SK-N-SH (cell line): ENCODE measurements at places on chromosomes 16 and 17.

DNA sequence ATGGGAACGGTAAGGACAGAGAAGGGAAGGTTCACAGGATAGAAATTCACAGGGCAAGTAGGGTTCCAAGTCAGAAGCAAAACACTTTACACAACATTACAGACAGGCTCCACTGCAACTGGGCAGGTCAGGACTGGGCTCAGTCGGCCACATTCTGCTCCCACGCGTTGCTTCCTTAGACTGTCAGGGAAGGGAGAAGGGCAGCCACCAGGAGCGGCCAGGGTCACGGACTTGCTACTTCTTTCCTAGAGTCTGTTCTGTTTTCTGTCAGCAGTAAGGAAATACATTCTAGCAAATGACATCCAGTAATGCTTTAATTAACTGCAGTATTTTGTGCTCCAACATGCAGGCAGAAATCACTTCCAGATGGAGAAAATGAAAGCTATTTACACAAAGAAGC lies 160.3 kb upstream of the RPH3AL start:
- peak; percentile 77 for DNase-seq

- no peak for DNase-seq
These were observed 184.9 kb upstream of the TBX2 start for GRCh38 chr17:61214753-61215152.

- DNase-seq = no peak
These were observed 26.8 kb downstream of the DRC3 start for GRCh38 chr17:17999364-18000029.

- no peak for DNase-seq
These were observed 5.1 kb downstream of the MMD start for GRCh38 chr17:55416470-55417052.

DNA sequence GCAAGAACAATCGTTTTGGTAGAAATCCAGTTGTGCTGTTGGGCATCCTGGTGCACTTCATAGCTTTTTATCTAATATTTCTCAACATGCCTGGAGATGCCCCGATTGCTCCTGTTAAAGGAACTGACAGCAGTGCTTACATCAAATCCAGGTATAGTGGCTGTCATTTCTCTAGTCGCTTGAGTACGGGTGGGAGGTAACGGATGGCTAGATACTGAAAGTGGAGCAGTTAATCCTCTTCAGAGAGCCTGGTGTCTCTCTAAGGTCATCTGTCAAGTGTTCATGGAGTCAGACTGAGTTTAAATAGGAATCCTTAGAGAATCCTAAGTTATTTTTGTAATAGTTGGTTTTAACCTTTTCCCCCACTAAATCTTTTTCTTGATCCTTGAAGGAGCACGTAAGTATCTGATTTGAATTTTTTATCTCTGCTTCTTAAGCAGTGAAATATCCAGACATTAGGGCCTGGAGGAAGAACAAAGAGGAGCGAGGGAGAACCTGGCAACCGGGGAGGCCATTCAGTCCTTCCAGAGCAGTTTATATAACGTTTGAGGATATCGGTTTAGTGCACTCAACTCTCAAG lies 37.2 kb downstream of the MFSD11 start:
- no peak for DNase-seq

DNA sequence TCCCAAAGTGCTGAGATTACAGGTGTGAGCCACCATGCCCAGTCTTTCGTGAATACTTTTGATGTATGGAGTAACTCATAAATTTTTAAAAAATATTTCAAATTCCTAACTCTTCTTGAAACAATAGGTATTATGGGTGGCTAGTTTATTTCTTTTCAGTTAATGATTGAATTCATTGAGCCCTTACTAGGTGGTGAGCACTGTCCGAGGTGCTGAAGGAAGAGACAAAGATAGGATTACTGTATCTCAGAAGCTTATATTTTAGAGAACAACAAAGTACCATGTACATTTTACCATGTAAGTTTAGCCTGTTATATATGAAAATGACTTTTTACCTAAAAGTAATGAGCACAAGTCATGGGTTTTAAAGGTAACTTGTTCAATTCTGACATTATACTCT lies 418.3 kb downstream of the NPIPA7 start:
- DNase-seq = no peak

- DNase-seq = no peak
These were observed 9.7 kb downstream of the VASN start for GRCh38 chr16:4381072-4381934.

DNA sequence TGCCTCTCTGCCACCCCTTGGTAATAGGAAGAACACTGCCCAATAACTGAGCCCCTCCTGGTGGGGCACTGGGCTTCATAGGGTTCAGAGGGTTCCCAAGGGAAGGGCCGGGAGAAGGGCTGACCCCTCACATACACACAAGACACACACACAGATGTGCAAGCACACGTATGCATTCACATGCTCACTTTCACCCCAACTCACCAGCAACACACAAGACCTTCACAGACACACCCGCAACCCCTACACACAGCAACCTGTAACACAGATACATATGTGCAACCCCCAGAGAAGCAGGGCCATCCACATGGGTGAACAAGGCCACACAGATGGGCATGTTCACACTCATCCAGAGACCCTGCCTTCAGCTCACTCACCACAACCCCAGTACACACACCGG lies 225.1 kb downstream of the ZNF423 start:
- no peak for DNase-seq

DNA sequence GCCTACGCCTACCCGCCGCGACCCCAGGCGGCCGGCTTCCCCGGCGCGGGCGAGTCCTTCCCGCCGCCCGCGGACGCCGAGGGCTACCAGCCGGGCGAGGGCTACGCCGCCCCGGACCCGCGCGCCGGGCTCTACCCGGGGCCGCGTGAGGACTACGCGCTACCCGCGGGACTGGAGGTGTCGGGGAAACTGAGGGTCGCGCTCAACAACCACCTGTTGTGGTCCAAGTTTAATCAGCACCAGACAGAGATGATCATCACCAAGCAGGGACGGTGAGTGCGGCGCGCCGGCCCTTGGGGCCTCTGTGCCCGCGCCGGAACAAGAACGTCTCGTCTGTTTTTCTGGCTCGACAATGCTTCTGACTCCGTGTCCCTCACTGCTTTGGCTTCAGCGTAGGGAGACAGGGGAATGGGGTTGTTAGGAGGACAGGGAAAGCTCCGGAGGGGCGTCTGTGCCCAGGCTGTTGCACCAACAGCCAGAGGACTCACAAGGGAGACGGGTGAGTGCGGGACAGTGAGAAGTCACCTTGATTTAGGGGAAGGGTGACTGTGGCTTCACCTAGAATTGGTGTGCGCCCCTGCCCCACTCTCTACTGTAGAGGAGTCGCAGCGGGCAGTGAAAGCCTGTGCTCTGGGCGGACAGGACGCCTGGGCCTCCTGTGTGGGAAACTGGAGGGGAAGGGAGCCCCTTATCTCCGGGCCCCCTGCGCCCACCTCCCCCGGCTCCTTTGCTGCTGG lies 806 bp downstream of the TBX21 start:
- DNase-seq = peak; percentile 82

GRCh38 chr16:2846511-2847310 lies 11.3 kb downstream of the PRSS22 start:
- DNase-seq = no peak

DNA sequence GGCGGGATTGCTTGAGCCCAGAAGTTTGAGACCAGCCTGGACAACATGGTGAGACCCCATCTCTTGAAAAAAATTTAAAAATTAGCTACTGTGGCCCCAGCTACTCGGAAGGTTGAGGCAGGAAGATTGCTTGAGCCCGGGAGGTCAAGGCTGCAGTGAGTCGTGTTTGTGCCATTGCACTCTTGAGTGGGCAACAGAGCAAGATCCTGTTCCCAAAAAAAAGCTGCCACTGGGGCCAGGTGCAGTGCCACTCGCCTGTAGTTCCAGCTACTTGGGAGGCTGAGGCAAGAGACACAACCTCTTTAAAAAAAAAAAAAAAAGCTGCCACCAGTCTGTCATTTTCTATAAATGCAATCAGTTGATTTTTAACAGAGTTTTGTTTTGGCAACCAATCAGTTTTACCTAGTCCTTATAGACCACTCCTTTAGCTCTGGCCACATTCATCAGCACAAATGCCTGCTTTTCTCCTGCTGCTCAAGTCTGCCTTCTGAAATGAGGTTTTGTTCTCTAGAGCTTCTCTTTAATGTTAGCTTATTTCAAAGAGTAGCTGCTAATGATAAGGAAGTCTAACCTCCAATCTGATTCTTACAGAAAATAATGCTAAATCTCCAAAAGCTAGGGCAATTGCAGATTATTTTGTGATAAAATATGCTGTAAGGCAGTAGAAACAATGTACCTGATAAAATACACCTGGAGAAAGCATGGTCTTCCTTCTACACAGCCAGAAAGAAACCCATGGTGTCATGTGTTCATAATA lies 64.8 kb downstream of the TUBD1 start:
- peak; percentile 47 for DNase-seq

DNA sequence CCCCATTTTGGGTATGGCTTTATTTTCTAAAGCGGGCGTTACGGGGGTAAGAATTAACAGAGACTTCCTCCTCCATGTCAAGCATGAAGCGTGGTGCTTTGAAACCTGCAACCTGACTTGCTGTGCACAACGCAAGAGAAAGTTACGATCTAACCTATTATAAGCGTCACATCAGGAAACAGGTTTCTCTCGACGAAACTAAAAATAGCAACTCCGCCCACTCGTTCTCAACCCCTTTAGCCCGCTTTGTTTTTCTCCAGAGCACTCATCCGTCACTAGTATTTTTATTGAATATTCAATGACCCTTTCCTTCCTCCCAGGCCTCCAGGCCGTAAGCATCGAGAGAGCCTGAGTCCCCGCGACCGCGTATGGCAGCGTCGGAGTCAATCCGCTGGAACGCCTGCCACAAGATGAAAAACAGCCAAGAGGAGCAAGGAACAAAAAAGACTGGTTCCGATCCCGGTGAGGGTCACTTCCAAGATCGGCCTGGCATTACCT lies 555 bp downstream of the NUP88 start:
- DNase-seq = no peak

DNA sequence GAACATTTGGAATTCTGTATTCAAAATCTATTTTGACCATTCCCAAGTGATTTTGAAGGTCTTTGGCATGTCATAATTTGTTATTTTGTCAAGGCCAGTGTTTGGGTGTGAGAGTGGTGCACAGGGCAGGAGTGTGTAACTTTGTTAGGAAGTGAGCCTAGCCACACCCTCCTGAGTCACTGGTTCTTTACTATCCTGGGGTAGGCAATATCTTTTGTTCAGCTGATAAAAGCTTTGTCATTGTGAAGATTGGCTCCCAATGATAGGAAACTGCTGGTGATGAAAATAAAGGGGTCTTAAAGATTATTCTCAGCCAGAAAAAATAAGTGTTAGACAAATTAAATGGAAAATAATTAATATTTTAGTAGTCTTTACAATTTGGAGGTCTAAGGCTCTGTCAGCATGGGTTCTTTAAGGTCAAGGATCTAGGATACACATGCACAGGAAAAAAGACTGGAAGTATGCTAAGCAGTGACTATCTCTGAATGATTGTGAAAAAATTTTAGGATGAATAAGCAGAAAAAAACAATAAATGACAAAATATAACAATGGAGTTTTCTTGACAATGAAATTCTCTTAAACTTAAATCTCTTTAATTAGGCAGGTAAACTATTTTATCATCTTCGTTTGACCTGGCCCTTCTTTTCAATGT lies 5.1 kb downstream of the UBN1 start:
- no peak for DNase-seq

- no peak for DNase-seq
These were observed 30.8 kb downstream of the CDIP1 start for GRCh38 chr16:4507588-4508345.

DNA sequence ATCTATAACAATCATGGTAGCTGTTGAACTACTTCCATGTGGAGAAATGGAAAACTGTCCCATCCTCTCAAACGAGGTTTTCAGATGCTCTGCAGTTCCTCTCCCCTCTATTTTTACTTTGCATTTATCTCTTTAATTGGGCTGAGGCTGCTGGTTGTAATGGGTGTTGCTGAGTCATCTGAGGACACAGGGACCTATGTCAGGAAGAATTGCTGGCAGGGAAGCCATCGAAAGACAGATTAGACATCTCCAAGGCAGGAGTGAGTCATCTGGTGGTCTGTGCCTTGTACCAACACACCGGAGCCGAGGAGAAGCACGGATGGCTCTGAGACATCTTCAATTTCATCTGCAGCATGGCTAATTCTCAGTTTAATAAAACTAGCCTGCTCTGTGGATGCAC lies 394.5 kb downstream of the GRIN2A start:
- no peak for DNase-seq

- DNase-seq = no peak
These were observed 21.2 kb downstream of the PLXDC1 start for GRCh38 chr17:39130205-39130604.

GRCh38 chr16:67857547-67858233 lies 10.2 kb upstream of the CENPT start:
- DNase-seq = no peak

DNA sequence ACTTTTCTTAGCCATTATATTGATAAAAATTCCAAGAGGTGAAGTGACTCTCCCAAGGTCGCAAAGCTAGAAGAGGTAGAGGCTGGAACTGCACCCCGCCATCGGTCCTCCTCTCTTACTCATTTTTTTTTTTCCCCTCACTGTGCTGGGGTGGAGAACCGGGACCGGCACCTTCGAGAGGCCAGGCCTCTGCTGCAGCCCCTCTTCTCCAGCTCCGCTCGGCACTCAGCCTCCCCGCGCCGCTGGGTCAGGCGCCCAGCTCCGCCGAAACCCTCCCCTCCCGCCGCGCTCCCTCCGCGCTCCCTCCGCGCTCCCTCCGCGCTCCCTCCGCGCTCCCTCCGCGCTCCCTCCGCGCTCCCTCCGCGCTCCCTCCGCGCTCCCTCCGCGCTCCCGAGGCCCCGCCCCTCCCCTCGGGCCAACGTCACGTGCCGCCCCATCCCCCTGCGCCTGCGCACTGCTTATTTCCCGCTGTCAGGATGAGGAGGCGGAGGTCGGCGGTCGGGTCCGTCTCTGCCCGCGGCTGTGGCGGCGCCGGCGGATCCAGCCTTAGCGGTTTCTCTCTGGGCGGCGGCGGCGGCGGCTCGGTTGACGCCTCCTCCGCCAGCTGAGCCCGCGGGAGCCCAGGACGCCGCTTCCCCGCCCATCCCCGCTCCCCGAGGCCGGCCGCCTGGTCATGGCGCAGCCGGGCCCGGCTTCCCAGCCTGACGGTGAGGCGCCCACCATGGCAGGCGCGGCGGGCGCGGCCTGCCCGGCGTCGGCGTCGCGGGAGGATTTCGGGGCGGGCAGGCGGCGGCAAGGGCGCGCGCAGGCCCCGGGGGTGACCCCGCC lies at the start of gene RABEP1:
Gene RABEP1, plus strand, starts transcription at position 471 of the 828 bp plus-strand sequence. Its CDS starts 203 bp downstream, at position 674.
- peak; percentile 97 for DNase-seq

DNA sequence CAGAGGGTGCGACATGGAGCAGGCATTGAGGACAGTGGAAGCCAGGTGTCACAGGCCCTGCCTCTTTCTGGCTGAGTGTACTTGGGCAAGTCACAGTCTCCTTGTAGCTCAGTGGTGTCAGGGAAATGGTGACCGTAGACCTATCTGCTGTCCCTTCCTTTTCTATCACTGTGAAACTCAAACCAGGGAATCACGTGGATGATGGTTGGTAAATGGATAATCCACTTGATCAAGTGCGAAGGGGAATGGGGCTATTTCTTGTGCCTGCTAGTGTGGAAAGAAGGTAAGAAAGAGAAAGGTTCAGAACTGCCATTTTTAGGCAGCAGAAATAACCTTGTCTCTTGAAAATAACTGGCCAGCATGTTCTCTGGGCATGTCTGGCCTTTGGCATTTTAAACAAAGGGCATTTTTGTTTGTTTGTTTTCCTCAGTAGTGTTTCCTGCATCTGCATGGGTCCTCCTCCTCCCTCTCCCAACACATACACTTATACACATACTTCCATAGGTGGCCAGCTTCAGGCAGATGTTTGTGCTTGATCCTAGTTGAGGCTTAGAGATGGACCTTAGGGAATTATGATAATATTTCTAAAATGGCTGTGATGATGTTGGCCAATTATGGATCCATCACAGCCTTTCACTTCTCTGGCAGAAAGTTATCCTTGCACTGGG lies 7.1 kb downstream of the TBX4 start:
- no peak for DNase-seq
